ENCODE measurements at places on chromosomes 2 and 18.
A peak's percentile ranks its signal among the peaks of the same experiment; 100 is the strongest.

- DNase-seq = no peak
Observed at GRCh38 chr2:110998311-110998710, 122.4 kb upstream of the BCL2L11 start.

GRCh38 chr2:66846887-66847286 lies 412.0 kb downstream of the MEIS1 start:
- no peak for DNase-seq

- no peak for DNase-seq
Observed at GRCh38 chr2:112162956-112163355, 24.8 kb downstream of the FBLN7 start.

DNA sequence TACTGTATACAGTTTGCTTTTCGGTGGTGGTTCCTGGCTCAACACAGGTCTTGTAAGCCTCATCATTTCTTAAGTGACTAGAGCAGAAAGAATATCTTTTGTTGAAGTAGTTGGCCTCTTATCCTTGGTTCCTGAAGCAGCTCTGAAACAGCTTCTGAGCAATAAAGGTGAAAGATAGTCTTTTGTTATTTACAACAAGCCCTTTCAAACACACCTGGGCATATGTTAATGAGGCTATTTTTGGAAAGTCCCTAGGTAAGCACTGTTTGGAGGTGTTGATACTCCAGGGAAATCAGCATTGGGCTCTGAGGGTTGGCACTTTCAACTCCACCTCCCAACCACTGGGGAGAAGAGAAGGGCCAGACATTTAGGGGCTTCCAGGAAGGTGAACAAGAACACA lies 211.0 kb downstream of the MCFD2 start:
- DNase-seq = no peak

DNA sequence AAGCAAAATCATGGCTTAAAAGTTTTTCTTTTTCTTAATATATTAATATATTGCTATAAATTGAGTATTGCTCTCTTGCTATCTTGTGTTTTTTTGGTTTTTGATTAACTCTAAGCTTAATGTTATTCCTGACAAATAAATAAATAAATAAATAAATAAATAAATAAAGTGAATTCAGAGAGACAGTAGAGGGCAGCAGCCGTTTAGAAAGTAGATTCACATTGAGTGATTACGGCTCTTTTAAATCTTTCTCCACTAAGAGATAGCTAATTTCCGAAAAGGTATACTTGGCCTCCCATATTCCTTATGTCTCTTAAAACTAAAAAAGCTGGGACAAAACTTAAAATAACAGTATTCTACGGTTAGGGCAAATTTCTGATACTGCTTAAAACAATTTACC lies 34.3 kb downstream of the MSH2 start:
- DNase-seq = no peak

GRCh38 chr2:45024600-45025291 lies 15.5 kb upstream of the SIX2 start:
- no peak for DNase-seq

DNA sequence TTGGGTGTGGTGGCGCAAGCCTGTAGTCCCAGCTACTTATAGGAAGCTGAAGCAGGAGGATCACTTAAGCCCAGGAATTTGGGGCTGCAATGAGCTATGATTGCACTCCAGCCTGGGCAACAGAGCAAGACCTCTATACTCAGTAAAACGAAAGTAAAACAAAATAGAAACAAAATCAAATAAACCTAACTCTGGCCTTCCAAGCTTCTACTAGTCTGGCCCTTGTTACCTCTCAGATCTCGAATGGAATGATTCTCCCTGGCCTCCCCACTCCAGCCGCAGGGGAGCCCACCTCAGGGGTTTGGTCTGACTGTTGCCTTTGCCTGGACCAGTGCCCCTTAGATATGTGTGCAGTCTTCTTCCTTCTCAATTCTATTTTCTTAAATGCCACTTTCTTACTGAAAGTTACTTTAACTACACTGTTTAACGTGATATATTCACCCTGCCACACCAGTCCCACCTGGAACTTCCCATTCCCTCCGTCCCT lies 160.0 kb upstream of the GCFC2 start:
- no peak for DNase-seq

GRCh38 chr2:43067254-43068040 lies 159.0 kb downstream of the ZFP36L2 start:
- no peak for DNase-seq

GRCh38 chr2:166031054-166031453 lies 77.5 kb upstream of the TTC21B start:
- DNase-seq = no peak

DNA sequence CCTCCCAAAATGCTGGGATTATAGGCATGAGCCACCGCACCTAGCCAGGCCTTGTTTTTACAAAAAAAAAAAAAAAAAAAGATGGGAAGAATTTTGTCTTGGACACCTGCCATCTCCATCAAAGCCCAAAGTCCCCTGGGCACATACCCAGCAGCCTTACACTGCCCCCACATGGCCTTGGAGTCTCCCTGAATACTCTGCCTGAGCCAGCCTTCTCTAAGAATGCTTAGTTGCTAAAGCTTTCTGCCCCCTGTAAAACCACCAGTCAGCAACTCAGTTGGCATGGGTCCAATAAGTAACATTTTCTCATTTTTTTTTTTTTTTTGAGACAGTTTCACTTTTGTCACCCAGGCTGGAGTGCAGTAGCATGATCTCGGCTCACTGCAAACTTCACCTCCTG lies 40.6 kb downstream of the SPC25 start:
- DNase-seq = no peak

DNA sequence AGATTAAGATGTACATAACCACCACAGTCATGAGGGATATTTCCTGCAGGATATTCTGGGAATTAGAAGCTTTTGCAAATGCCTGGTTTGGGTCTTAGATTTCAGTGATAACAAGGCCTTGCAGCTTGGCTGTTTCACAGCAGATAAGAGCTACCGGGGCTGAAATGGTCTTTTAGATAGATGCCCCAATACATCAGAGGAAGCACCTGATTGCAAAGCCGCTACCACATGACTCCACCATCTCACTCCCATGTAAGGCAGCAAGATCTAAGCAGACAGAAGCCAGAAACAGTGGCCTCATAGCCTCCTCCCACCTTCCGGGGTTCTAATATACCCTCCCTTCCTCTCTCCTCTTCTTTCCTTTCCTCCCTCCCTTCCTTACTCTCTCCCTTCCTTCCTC lies 31.1 kb upstream of the EPG5 start:
- DNase-seq = peak; percentile 14

DNA sequence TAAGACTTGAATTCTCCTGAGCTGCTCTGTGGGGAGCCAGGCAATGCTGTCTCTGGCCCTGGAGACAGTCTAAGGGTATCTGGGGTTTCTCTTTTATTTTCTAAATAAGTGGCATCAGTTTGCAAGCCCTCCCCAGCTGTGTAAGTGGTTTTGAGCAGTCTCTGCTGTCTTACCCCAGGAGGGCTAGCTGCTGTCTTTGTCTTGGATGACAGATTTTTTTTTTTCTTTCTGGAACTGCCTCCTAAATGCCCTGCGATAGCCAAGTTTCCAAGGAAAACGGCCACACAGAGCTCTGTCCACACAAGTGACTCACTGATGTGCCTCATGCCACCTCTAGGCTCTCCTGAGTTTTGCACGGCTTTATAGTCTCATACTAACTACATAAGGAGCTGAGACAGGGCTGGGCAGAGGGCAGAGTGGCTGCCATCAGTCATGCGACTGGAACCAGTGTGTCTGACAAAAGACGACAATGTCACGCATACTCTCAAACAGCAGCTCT lies 37.2 kb upstream of the THOC1 start:
- DNase-seq = no peak

DNA sequence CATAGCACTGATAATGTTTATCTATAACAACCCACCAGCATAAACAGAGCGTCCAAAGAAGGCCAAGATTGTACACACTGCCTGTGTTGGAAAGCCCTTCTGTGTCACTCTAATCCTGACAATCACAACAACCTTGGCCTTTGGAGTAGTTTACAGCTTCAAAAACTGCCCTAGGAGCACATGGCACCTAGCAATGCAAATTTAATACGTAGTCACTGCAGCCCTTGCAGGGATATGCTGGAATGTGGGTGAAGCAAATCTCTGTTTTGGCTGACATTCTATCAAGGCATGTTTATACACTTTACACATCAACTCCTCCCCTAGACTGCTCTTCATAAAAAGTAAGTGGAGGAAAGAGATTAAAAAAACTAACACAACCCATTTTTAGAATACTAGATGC lies 66.8 kb downstream of the GRB14 start:
- DNase-seq = no peak

DNA sequence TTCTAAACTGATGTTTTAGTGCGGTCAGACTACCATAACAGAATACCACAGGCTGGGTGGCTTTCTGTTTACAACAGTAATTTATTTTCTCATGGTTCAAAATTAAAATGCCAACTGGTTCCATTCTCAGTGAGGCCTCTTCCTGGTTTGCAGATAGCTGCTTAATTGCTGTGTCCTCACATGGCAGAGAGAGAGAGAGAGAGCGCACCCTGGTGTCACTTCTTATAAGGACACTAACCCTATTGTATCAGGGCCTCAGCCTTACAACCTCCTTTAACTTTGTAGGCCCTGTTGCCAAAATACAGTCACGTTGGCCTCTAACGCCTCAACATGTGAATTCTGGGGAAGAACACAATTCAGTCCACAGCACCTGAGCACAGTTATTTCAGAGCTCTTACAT lies 37.5 kb upstream of the ZNF385B start:
- DNase-seq = no peak

DNA sequence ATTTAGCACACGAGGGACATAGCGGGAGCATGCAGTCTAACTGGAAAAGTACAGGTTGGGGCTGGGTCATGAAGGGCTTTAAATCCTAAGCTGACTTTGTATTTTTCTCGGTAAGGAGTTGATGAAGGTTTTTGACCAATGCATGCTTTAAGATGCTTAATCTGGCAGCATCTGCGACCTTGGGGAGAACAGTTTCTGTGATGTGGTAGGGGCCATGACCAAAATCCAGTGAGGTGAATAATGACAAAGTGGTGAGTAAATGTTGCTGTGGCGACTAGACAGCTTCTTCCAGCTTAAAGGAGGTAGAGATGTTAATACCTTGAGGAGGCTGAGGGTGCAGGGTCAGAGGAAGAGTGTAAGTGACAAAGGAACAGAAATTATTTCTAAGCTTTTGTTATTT lies 174.6 kb upstream of the ALPP start:
- DNase-seq = no peak

DNA sequence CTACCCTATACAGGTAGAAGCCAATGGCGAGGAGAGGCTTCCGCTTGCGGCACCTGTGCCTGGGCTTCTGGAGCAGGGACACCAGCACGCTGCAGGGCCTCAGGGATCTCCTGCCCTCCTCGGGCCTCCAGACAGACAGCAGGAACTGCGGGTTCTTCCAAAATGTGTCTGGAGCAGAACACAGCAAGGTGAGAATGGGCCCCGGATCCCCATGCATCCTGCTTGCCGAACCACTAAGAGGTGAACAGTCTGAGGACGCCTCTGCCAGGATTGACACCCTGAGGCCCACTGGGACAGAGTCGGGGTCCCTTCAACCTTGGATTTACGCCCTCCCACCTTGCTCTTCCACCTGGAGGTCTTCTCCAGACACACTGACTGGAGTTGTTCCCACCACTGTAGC lies 25.4 kb downstream of the CAPN14 start:
- DNase-seq = no peak

- no peak for DNase-seq
Observed at GRCh38 chr2:75021672-75022071, 63.2 kb downstream of the POLE4 start.

DNA sequence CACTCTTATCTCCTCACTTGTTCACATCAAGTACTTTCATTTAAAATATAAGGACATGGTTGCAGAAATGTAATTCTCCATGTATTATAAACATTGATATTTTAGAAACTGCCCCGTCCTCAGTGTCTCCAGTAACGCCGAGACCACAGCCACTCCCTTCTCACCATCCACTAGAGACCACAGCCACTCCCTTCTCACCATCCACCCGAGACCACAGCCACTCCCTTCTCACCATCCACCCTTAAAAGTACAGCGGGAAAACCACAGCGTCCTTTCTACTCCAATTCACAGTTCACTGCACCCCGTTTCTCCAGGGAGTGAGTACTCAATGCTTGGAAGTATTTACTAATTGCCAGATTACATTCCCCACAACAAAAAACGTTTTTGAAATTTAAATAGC lies 1452.2 kb upstream of the ACVR2A start:
- DNase-seq = no peak

DNA sequence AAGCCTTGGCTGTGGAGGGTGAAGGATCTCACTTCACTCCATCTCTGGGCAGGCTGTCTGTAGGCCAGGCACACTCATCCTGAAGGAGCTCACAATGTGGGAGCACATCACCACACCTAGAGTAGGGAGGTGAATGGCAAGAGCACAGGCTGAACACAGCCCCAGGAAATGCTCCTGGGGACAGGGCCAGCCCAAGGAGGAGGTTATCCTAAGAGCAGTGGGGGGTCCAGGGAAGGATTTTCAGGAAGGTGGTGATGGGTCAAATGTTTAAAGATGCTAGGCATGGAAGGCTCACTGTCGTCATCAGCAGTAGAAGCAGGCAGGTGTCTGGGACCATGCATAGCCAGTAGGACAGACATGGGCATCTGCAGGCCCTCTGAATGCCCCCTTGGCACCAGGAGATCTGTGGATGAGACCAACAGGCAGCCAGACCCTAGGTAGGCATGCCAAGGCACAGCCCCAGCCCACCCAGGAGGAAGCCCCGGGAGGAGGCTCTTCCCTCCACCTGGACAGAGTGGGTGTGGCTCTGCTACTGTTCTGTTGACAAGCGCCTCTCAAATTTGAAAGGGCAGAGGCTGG lies 91.7 kb upstream of the RAB6C start:
- no peak for DNase-seq

DNA sequence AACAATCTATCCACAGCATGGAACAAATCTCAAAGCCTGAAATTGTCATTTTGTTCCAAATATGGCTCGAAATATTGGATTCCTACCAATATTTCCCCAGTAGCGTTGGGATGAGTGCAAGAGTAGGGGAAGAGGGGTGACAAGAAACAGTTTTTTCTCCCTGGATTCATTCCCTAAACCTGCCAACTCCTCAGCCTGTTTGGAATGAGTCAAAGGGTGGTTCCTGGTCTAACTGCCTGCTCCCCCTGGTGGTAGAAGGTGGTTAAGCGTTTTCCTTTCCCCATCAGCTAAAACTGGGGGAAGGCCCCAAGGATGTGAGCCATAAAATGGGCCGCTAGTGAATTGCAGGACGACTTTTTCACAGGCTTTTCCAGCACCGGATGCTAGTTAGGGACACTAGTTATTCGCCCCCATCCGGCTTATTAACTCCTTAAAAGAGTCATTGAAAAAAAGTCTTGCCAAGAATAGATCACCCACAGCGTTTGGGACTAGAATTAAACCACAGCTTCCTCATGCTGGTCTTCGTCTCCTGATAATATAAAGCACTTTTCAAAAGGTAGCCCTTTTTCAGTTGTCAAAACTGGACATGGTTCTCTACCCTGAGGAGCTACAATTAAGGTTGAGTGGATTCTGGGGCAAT lies 72.5 kb downstream of the DHRS9 start:
- DNase-seq = peak; percentile 44

- DNase-seq = no peak
Observed at GRCh38 chr2:149616681-149617456, 29.3 kb upstream of the MMADHC start.

DNA sequence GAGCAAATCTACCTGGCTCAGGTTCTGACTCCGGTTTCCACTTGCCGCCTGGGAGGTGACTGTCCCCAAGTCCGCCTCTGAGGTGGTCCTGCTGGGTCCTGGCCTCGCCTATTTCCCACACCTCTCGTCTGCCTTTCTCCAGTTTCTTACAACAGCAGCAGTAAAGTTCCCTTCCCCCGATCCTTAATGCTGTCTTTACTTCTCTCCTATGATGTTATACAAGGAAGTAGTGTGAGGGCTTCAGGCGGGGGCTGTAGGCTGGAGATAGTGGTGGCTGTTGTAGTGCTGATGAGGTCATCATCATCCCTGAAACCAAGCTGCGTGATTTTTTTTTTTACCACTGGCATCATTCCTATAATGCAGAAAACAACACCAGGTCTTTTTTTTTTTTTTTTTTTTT lies 18.9 kb downstream of the TGIF1 start:
- no peak for DNase-seq

Data from central memory CD4-positive, alpha-beta T cell (primary cell).